KBM-7 (cell line): ENCODE measurements at places on chromosomes 4 and X.

DNA sequence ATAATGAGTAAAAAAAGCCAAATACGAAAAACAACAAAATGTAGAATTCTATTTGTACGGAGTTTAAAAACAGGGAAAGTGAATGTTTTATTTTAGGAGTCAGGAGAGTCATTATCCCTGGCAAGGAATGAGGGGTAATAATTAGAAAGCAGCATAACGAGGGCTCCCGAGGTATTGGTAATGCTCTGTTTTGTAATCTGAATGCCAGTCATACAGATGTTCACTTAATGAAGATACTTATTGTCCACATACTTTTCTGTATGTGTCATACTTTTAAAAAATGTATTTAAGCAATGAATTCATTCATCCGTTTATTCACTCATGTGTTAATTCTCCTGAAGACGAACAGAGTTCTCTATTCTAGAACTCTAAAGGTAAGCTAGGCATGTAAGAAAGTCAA is 87.8 kb upstream of the BMP2K start:
- DNase-seq = no peak

GRCh38 chr4:169229571-169230028 is 41.2 kb downstream of the SH3RF1 start:
- DNase-seq = no peak

- DNase-seq = no peak
These were observed 2661.6 kb downstream of the PCDH7 start for GRCh38 chr4:33381816-33382215.

- DNase-seq = peak; percentile 92
These were observed at the start of gene CHM for GRCh38 chrX:86047174-86047935. Gene CHM (minus strand): TSS chrX:86047558. CDS start chrX:86047532, 26 bp downstream.

DNA sequence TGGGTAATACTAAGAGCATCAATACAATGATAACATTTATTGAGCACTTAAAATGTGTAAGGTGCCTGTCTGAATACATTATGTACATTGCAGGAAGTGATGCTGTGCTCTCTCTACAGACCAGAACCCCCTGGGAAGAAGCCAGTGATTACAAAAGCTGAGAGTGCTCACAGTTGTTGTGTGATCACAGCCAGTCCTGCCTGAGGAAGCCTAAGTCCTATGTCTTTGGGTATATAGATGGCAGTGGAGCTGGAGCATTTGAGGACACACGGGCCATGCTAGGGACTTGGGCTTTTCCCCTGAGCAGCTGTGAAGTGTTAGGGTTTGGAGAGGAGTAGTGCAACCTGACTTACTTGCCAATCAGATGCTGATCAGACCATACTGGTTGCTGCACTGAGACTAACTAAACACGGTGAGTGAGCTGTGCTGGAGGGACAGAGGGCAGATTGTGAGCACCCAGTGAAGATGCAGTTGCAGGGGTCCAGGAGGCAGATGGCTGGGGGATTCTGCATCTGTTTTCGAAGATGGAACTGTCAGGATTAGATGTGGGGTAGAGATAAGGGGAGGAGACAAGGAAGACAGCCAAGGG is 60.8 kb upstream of the TBC1D14 start:
- no peak for DNase-seq

GRCh38 chr4:5114950-5115349 is 63.7 kb downstream of the STK32B start:
- no peak for DNase-seq

GRCh38 chr4:145602129-145602760 is 16.9 kb upstream of the MMAA start:
- DNase-seq = no peak

DNA sequence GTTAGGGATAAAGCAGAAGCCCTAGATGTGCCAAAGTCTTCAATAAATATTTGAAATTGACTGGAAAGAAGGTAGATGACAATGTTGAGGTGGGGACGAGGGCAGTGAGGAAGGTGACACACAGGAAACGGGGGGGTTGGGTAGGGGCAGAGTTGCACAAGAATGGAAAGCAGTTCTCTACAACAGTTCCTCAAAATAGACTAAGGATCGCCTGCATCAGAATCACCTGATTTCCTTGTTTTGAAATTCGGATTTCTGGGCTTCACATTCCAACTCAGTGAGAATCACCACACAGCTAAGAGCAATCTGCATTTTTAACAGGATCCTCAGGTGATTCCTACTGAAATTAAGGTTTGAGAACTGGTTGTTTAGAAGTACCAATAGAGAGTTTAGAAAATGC is 70.6 kb downstream of the ARFIP1 start:
- DNase-seq = peak; percentile 79

DNA sequence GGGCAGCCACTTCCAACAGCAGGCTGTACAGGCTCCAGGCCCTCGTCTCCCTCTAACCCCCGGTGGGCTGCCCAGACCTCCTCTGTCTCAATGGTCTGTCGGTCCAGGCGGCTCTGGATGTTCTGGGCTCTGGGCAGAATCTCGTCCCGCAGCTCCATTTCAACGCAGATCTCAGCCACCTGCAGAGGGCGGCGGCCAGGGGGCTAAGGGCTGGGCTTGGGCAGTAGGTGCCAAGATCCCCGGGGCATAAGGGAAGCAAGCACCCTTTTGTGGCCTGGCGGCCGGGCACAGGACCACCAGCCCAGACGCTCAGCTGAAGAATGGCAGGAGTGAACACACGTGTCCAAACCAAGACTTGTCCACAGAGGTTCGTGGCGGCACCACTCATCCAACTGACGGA is 9.2 kb downstream of the AVPR2 start:
- no peak for DNase-seq

- no peak for DNase-seq
These were observed 396.2 kb downstream of the INPP4B start for GRCh38 chr4:142449771-142450373.

GRCh38 chrX:124440695-124441094 is 94.3 kb downstream of the SH2D1A start:
- DNase-seq = no peak

- DNase-seq = no peak
These were observed 2618.6 kb downstream of the ARAP2 start for GRCh38 chr4:33625748-33626147.

- no peak for DNase-seq
These were observed 29.4 kb downstream of the XG start for GRCh38 chrX:2781226-2781571.

GRCh38 chr4:107060388-107060787 is 24.3 kb upstream of the DKK2 start:
- no peak for DNase-seq

- DNase-seq = no peak
These were observed 24.1 kb downstream of the EMCN start for GRCh38 chr4:100493756-100494155.

- no peak for DNase-seq
These were observed 12.3 kb upstream of the ENOX2 start for GRCh38 chrX:130915302-130915701.

DNA sequence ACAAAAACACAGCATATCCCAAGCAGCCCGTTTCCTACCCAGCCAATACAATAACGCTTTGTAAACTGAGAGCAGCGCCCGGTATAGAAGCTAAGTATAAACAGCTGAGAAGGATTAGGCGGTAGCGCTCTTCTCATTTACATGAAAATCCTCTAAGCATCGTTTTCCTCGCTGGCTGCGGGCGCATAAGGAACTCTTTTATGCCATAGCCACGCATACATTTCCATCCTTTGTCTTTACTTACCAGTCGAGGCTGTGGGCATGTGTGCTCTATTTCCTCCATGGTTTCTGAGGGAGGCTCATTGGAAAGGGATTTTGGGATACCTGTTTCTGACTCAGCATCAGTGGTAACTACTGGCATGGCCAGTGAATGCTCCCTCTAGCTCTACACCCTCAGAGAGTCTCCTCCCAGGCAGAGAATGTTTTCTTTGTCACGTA is 383 bp downstream of the PCYT1B start:
- peak; percentile 2 for DNase-seq

GRCh38 chr4:101439926-101440325 is 92.6 kb upstream of the PPP3CA start:
- DNase-seq = no peak

GRCh38 chr4:121706595-121707021 is 9.8 kb upstream of the ANXA5 start:
- no peak for DNase-seq

- peak; percentile 79 for DNase-seq
These were observed 16.3 kb downstream of the KLF8 start for GRCh38 chrX:56248492-56248891.

GRCh38 chrX:47218920-47219815 is 687 bp downstream of the CDK16 start:
- DNase-seq = peak; percentile 45

DNA sequence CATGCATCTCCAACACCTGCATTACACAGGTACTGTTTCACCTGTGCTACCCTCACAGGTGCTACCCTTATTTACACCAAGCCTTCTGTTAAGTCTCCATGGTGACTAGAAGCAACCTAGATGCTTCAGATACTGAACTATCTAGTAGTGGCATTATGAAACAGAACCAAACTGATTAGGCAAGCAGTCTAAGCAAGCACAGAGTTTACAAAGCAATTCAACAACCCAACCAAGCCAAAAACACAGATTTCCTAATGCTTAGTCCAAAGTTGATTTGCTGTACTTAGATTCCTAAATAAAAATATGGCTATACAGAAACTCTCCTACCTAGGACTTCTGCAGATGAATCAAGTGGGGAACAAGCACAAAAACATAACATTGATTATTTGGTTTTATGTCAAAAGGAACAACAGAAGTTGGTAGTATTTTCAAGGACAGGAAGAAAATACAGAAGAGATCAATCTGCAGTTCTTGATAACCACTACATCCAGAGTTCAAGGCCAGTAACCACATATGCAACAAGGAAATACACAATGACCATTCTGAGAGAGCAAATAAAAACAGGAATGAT is 3.2 kb downstream of the TAPT1 start:
- DNase-seq = no peak

DNA sequence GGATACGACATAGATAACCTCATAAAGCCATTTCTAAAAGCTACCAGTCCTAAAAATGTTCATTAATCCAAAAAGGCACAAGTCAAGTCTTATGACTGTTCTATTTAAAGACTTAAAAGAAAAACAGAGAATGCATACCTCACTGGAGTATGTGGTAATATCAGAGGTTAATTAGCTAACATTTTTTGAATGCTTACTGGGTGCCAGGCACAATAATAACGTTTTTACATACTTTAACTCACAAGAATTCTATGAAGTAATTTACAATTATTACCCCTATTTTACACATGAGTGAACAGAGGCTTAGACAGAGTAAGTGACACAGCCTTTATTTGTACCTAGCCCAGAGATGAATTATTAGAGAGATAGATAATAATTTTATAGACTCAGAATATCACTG is 207.5 kb downstream of the PDGFC start:
- no peak for DNase-seq

DNA sequence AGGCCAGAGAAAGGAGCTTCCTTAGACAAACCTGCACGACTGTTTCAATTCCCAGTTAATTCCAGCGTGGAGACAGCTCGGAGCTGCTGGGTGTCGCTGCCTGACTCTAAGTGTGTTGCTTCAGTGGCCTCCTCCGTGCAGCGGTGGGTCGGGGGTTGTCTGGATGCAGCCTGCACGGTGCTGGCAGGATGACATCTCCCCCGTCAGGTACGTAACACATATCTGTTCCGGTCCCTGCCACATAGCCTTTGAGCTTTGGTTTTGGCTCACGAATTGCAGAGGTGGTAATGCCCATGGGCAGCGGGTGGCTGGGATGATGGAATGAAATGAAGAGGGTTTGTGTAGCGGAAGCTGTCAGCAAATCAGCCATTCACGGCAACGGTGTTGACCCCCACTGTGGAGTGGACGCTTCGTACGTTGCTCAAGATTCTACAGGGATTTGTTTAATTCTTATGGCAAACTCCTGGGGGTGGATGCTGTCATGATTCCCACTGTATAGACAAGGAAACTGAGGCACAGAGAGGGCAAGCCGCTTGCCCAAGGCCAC is 33.7 kb upstream of the HMX1 start:
- DNase-seq = no peak
